ENCODE measurements at places on chromosomes 4 and X. TPM values are rescaled to one million over a fixed set of nuclear protein-coding genes. Genes with fewer than 3 reads are reported as not detected.

Gene IL9R
- total RNA-seq = 0.72 TPM

DNA sequence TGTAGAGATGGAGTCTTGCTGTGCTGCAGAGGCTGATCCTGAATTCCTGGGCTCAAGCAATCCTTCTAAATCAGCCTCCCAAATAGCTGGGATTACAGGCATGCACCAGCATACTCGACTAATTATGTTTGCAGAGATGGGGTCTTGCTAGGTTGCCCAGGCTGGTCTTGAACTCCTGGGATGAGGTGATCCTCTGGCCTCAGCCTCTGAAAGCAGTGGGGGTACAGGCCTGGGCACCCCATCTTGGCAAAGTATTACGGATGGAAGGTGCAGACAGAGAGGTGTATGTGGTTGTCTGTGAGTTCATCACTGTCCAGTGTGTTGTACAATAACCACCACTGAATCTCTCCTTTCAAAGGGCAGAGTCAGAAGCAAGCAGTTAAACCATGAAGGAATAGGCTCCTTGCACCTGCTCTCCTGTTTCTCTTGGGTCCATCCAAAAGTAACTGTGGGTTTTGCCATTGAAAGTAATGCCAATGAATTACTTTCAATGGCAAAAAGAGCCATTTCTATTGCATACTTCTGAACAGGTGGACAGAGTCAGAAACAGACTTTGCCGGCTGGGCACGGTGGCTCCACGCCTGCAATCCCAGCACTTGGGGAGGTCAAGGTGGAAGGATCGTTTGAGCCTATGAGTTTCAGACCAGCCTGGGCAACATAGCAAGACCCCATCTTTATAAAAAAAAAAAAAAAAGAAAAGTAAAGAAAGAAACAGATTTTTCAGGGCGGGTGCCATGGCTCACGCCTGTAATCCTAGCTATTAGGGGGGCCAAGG is 7.0 kb upstream of the AKAP17A start:
- no peak for DNase-seq

DNA sequence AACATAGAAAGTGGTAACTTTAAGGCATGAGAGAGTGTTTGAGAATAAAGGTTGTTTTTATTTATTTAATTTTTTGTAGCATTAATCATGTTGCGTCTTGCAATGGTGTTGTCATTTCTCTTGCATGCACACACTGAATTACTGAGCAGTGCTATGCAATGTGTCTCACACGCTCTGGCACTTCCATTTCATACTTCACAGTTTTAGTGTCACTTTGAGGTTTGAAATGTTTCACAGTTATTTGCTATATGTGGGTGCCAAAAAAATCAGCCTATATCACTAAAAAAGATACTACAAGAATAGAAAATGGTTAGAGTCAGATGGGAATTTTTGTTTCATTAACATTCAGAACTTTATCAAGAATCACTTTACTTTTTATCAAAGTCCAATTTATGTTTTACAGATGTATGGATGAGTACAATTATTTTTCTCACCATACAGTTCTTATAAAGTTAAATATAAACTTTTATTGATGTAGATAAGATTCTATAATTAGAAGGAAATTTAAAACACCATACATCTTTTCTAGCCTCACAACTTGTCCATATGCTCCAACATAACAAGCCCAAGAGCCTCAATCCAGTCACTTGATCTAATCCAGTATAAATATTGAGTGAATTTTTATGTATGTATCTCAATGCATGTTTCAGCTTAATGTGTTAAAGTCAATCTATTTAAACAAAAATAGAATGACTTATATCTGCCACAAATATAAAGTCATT is 114.0 kb downstream of the IQCM start:
- DNase-seq = no peak

DNA sequence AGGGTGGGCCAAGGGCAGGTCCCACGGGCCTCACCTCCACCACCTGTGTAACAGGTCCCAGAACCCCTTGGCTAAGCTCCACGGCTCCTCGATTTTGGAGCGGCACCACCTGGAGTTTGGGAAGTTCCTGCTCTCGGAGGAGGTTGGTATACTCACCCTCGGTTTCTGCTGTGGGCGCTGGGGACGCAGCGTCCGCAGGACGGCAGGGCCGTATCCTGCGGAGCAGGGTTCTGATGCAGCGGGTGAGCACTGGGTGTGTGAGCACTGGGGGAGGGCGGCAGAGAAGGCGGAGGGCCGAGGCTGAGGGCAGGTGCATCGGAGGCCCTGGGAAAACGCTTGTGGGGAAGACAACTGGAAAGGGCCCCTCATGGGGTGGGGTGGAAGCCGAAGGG is 11.0 kb downstream of the ATP5ME start:
- DNase-seq = no peak
